ENCODE measurements at places on chromosomes 2 and 18.
A peak's percentile ranks its signal among the peaks of the same experiment; 100 is the strongest.

DNA sequence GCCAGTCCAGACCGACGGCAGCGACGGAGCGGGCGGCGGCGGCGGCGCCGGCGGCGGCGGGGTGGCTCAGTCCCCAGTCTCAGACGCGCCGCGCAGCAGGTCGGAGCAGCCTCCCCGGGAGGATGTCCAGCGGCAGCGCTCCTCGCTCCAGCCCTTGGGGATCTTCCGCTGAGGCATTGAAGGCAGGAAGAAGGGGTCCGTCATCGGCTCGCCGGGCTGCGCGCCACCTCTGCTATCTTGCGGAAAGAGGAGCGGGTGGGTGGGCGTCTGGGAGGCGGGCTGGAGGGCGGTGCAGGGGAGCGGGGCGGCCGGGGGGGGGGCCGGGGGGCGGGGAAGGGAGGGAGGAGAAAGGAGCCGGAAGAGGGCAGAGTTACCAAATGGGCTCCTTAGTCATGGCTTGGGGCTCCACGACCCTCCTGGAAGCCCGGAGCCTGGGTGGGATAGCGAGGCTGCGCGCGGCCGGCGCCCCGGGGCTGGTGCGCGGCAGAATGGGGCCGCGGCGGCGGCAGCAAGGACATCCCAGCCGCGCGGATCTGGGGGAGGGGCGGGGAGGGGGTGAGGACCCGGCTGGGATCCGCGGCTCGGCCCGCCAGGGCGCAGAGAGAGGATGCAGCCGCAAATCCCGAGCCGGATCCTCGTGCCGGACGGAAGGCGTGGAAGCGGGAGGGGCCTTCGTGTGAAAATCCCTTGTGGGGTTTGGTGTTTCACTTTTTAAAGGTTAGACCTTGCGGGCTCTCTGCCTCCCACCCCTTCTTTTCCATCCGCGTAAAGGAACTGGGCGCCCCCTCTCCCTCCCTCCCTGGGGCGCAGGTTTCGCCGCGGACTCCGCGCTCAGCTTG lies at the start of gene NETO1:
Gene NETO1, minus strand, starts transcription at position 242 of the 839 bp plus-strand sequence. CDS start 696 bp downstream, outside the sequence.
- peak; percentile 17 for DNase-seq

DNA sequence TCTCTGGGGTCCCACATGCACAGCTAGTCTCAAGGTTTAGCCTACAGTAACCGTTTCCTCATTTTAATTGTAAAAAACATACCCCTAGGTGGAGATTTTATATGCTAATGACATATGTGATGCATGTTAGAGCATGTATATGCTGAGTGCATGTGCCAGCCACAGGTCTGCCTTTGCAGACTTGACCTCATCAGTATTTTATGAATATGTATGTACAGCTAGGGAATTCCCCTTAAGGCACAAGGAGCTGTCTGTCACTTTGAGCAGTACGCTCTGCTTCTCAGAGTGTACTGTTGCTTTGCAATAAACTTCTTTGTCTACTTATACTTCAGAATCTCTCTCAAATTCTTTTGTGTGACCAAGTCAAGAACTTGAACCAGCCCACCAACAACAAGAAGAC lies 131.2 kb upstream of the ERBB4 start:
- DNase-seq, result no peak

- no peak for DNase-seq
Observed at GRCh38 chr2:163799807-163800206, 64.0 kb upstream of the FIGN start.

GRCh38 chr2:188727846-188728245 lies 246.3 kb upstream of the COL3A1 start:
- DNase-seq, result no peak

GRCh38 chr2:172088245-172089004 lies 3.1 kb downstream of the DLX1 start:
- no peak for DNase-seq

GRCh38 chr2:233844064-233844807 lies 10.1 kb downstream of the HJURP start:
- no peak for DNase-seq

- no peak for DNase-seq
Observed at GRCh38 chr2:188367164-188367563, 75.5 kb downstream of the GULP1 start.

DNA sequence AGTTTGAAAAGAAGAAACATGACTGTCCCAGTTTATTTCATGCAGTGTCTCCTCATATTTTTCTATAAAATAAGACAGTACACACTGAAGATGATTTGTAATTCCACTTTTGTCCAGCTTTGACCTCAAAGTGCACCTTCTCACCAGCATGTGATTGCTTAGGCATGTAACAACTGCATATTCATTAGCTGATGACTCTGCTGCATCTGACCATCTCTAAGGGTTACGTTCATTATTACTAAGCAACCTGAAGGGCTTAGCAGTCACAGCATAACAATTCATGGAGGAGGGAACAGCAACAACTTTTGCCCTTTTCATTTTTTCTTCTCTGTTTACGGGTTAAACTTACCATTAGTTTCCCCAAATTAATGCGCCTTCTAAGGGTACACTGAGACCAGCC lies 330.6 kb upstream of the PIK3C3 start:
- no peak for DNase-seq

DNA sequence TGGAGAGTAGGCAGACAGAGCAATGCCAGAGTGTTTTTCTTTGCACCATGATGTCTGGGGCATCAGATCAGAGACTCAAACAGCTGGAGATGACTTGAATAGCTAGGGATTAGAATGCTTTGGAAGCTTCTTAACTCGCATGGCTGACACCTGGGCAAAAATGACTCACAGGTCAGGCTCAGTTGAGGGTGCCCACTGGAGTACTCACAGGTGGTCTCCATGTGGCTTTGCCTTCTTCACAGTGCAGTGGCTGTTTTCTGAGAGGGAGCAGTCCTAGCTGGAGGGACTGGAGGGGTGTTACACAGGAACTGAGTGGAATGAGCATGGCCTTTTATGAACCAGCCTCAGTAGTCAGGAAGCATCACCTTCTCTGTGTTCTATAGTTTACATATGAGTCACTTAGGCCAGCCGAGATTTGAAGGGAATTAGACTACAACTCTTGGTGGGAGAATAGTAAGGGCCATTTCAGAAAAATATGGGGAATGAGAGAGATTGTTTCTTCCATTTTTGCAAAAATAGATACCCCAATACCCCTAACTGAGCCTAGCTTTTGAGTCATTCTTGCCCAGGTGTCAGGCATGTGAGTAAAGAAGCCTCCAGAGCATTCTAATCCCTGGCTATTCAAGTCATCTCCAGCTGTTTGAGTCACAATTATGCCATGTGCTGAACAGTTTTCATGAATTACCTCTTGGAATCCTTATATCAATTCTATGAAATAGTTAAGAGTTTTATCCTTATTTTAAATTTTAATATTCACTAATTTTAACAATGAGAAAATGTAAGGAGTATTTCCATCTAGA lies 7.1 kb upstream of the PPP1R1C start:
- DNase-seq, result no peak

GRCh38 chr2:172172513-172173173 lies 69.9 kb upstream of the DLX2 start:
- peak; percentile 18 for DNase-seq

DNA sequence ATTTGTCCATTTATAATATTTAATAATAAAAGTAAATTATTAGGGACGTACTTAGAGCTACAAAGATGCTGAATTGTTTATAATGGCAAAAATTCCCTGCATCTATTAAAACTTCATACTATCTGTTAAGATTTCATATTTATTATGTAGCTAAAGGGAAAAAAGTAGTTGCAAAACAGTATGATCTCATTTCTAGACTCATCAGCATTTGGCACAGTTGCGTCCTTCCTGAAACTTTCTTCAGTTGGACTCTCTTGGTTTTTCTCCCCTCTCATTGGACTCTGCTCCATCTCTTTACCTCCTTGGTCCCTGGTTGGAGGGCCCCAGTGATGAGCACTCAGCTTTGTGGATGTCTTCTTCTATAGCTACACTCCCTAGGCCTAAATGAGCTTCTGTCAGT lies 99.6 kb downstream of the TMEM247 start:
- no peak for DNase-seq

- DNase-seq, result no peak
Observed at GRCh38 chr2:44655401-44655864, 286.1 kb upstream of the SIX3 start.

GRCh38 chr18:4986066-4986465 lies 211.0 kb downstream of the AKAIN1 start:
- no peak for DNase-seq

DNA sequence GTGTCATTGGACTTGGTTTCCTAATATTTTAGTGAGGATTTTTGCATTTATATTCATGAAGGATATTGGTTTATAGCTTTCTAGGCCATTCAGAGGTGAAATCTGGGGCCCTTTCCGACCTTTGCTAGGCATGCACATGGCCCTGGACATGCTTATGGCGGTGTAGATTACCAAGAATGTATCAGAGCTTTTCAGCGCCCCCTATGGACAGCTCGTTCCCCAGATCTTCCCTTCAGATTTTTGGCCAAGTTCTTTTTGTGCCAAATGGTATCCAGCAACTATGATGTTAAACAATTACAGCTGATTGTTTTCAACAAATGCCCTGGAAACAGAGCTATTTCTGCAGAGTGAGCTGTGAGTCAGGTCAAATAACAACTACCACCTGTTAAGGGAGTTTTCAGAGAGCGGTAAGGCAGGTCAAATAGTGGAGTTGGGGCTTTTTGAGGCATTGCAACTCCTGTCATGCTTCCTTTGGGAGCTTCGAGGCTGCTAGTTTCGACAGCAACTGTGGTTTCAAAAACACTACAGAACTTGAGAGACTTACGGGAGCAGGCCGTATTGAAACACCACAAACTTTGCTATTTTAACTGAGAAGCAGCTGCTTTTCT lies 188.3 kb downstream of the ZNF516 start:
- no peak for DNase-seq

- DNase-seq, result no peak
Observed at GRCh38 chr2:62774555-62775366, 69.2 kb downstream of the EHBP1 start.

DNA sequence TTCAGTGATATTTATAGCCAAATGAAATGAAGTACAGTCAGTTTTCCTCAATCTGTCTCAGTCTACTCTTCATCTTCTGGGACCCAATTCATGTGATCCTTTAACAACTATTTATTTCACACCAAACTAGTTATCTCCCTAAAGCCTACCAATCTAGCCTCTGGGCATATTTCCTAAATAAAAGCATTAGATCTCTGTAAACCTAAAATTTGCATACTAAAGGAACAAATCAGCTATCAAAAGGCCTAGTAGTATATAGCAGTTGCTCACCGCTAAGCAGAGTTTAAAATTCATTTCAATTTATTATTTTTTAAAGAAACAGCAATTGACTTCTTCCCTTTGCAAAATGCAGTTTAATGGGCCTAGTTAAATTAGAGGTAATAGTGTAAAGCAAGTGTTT lies 280.2 kb downstream of the ZEB2 start:
- DNase-seq, result no peak

DNA sequence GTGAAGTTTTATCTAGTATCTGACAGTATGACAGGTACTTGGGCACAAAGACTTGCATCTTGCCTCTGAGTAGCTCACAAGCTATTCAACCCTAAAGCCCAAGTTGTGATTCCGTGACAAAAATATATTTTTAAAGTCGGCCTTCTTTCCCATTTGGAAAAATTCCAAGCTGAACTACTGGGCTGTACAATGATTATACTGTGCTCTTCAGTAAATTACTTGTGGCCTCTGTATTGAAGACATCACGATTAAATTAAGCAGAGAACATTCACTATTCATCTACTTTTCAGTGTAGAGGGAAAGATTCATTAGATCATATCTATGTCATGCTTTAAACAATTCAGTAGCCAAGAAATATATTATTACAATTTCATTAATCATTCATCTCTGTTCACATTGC lies 282.2 kb downstream of the CDH2 start:
- no peak for DNase-seq

DNA sequence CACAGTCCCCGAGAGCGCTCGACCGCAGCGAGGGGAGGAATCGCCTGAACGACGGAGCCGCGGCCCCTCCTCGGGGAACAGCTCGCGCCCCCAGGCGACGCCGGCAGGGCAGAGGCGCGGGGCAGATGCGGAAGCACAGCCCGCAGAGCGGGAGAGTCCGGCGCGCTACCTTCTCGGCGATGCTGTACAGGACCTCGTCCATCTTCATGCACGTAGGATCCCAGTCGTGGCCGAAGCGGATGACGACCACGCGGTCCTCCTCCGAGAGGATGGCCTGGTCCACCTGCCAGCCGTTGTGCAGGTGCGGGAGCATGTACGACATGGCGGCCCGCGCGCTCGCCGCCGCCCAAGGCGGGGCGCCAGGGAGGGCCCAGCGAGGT lies 302 bp downstream of the TXNL4A start:
- DNase-seq, result peak; percentile 63

- no peak for DNase-seq
Observed at GRCh38 chr2:7937082-7937481, 744.8 kb upstream of the ID2 start.

GRCh38 chr18:34660572-34660971 lies 49.5 kb upstream of the DTNA start:
- no peak for DNase-seq

GRCh38 chr2:73020657-73021370 lies 50.7 kb downstream of the SFXN5 start:
- DNase-seq, result no peak

- no peak for DNase-seq
Observed at GRCh38 chr2:101375653-101376052, 11.7 kb downstream of the CREG2 start.

DNA sequence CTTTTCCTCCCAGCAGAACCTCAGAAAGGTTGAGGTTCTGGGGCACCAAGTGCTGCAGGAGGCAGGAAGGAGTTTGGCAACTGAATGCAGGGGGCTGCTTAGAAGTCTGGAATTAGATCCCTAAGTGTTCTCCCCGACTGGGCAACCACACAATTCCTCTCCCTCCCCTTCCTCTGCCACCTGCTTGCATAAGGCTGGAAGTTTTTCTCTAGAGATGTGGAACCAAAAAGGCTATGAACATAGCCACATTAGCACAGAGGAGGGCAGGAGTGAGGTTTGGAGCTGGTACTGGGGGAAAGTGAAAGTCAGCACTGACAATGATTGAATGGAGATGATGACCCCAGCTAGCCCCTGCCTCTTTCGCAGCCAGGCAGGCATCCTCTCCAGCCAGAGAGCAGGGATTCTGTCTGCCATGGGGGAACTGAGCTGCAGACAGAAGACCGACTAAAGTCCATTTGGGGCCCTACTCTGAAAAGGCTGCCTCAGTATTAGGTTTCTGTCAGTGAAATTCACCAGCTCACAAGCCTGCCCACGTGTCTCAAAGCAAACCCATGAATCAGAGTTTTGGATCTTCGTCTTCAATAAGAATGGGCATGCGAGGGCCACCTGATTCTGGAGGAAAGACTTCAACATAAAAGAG lies 87.9 kb upstream of the ITGA6 start:
- no peak for DNase-seq

DNA sequence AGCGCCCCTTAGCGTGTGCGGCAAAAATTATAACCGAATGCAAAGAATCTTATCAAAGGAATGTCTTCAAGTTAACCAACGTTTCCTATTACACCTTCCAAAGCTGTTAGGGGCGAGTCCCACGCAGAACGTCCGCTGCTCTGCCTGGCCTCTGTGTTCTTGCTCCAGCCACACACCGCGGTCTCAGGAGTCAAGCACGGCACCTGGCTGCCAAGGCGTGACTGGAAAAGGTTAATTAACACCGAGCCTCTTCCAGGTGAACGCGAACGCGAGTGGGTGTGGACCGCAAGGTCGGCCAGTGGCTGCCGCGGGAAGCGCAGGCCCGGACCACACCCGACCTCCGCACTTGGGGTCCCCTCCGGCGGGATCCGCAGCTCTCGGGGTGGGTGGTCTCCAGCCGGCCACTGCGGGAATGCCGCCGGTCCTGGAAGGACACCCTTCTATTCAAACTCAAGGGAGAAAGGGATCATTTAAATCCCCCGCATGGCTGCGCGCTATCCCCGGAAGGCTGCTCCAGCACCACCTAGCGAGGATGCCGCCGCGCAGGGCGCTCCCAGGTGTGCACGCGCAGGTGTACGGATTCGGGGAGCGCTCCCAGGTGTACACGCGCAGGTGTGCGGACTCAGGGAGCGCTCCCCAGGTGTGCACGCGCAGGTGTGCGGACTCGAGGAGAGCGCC lies 830 bp downstream of the CYB5A start:
- DNase-seq, result no peak
